Smooth muscle cell of bladder (primary cell): ENCODE measurements at places on chromosomes 2 and 18. TPM values are rescaled to one million over a fixed set of nuclear protein-coding genes. Genes with fewer than 3 reads are reported as not detected.

The TUBA4B gene
- not detected in 2 replicates for total RNA-seq

The CIAO1 gene
- total RNA-seq, result 54.5 and 67.6 TPM in 2 replicates

The MAT2A gene
- total RNA-seq, result 84.9 and 114 TPM in 2 replicates

The LRP2 gene
- not detected in 2 replicates for total RNA-seq

The SRSF7 gene
- total RNA-seq, result 102 and 121 TPM in 2 replicates

The CRYBA2 gene
- not detected in 2 replicates for total RNA-seq

The PIEZO2 gene
- total RNA-seq, result 86.7 and 97.7 TPM in 2 replicates

The CNDP1 gene
- not detected in 2 replicates for total RNA-seq

The WDR43 gene
- total RNA-seq, result 59.4 and 81.8 TPM in 2 replicates

The LANCL1 gene
- total RNA-seq, result 31.3 and 31.9 TPM in 2 replicates

The PRSS56 gene
- not detected in 2 replicates for total RNA-seq
